Epithelial cell of esophagus (primary cell): ENCODE measurements at places on chromosomes 5 and 9.

DNA sequence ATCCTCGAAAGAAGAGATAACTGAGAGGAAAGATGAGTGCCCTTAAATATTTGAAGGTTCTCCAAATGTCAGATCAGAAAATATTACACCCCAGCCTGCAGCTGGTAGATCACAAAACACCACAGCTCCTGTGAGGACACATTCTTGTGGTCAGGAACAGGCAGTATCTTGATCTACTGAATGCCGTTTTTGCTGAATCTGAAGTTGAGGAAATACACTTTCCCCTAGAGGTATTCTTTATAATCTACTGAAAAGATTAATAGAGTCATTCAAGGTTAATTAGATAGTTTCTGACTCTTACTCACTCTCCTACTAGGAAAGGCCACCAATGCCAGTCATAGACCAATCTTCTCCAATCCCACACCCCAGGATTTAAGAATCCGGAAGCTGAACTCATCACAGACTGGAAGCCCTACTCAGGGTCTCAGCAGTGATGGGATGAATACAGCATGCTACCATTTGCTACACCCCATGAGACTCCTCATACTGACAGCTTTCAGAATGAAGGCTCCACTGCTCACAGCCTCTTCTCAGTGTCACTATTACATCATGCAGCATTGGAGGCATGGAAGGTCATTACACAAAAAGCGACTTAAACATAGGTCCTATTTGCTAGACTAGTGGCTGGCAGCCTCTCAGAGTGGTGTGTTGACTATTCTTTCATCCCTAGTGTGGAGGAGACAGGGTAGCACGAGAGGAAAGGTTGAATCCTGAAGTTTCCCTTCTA lies 143.9 kb upstream of the SLC1A3 start:
- peak; percentile 79 for DNase-seq

- DNase-seq, result no peak
Observed at GRCh38 chr5:90598293-90598692, 39.7 kb downstream of the ADGRV1 start.

- DNase-seq, result no peak
Observed at GRCh38 chr5:31470608-31471007, 61.3 kb downstream of the DROSHA start.

- DNase-seq, result peak; percentile 68
Observed at GRCh38 chr9:134163371-134164196, 780 bp downstream of the RNU6ATAC start.

DNA sequence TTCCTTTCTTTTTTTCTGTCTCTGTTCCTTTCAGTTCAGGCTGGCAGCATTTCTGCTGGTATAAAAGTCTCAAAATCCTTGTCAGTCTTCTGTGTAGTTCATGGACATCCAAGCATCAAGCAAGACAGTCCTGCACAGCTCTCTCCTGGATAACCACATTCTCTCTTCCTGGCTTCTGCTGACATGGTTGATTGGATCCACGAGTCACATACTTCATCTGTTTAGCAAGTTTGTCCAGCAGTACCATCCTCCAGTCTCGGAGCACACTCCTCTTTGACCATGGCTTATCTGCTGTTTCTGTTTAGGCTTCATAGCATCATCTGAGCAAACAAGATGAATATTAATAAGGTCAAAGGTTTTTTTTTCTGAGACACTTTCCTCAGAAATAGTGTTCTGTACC lies 220.8 kb downstream of the KDM4C start:
- DNase-seq, result no peak

DNA sequence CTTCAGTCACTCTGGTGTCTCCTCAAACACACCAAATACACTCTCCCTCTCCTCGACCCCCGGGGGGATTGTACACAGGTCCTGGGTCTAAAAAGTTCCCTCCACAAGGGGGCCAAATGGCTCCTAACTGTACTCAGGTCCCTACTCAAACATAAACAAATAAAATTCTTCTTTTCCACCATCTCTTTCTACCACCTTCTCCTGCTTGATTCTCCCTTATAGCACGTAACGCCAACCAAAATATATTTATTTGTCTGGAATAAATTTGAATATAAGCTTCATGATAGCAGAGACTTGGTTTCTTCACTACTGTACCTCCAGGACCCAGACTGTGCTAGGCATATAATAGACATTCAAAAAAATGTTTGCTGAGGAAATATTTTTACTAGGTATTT lies 21.4 kb downstream of the ZNF608 start:
- DNase-seq, result no peak

GRCh38 chr5:65100911-65101631 lies 332.3 kb downstream of the CWC27 start:
- peak; percentile 71 for DNase-seq

GRCh38 chr9:95045751-95046150 lies 271.8 kb downstream of the FANCC start:
- no peak for DNase-seq

DNA sequence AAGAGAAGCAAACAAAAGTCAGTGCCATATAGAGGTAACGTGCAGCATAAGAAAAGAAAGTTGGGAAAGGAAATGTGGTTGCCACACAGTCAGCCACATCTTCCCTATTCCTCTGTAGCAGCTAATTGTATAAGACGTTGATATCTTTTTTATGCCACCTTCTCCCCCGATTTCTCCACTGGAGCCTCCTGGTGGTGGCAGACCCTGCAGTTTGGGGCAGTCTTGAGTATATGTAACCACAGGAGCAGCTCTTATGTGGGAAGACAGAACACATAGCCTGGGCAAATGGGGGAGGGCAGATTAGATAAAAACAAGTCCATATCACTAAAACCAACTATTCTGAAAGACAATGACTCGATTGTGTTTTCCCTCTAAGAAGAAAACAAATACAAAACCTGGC lies 99.7 kb downstream of the PLCXD3 start:
- no peak for DNase-seq

DNA sequence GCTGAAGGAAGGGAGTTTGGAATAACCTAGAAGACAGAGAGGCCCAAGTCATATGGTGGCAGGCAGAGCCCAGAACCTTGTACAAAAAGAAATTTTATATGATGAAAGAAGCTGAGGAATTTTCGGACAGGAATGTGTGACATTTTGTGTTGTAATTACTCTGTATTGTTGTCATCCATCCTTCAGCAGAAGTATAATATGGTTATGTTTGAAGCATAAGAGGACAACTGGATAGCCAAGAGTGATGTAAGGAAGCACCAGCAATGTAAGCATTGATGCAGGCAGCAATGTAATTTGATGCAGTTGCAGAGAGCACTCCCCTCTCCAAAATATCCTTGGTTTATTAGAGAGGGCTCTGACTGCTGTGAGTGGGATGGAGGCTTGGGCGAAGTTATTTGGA lies 19.1 kb upstream of the SNX2 start:
- no peak for DNase-seq

GRCh38 chr5:14062178-14062577 lies 81.0 kb upstream of the TRIO start:
- DNase-seq, result no peak

DNA sequence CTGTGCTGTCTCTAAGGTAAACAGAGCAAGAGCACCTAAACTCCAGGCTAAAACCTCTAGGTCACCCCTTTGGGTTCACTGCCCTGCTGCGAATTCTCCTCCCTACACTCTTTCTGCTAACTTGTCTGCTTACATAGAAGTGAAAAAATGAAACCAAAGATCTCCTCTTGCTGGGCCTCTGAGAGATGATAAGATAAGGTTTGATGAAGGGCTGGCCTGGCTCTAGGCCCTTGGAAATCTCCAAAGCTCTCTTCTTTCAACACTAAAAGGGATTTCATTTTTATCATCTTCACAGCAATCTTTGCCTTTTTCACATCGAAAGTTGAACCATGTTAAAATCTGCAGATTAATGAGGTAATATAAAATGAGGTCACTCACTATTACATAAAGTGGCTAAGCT lies 450.8 kb upstream of the TLE4 start:
- no peak for DNase-seq

DNA sequence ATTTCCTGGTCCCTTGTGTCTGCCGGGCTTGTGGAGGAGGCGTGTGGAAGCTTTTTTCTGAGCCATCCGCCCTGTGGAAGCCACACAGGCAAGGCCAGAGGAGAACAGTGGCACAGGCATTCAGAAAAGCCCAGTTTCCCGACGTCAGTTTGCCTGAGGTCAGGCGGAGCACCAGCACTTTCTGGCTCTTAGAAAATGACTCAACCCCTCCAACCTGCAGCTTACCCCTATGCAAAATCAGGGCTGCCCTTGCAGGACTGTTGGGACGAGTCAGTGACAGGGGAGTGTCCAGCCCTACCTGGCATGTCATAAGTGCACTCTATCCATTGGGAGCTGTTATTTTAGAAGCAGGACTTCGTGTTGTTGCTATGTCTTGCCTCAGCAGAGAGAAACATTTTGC lies 216.0 kb downstream of the NR3C1 start:
- peak; percentile 46 for DNase-seq

DNA sequence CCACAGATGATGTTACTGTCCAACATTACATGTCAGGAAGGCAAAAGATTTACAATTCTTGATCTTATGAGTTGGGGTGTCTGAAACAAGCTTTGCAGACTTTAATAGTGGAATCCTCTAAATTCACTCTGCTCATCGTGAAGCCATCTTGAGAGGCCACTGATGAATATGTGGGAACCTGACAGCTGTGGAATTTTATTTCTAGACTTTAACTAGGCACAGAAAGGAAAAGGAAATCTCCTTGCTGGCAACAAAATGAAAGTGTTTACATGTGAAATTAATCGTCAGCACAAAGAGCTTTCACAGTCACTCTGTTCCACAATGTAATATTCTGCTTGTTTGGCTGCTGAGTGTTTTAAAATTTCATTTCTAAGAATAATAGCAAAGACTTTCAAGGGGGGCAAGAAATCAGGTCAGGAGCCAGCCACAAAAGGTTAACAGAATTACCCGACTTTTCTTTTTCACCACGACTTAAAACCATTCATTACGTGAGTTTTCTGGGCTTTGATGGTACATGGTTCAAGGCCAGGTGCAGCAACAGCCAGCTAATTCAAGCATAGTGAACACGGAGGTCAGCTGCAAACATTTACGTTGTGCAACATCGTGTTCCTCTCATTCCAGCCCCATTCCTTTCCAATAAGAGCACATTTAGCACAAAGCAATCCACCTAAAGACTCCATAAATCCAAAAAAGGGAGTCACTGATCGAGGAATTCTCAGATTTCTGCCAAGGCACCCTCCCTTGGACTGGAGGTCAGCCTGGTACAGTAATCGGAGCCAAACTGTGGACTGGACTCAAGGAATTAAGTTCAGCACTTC lies 14.6 kb downstream of the NREP start:
- peak; percentile 49 for DNase-seq

DNA sequence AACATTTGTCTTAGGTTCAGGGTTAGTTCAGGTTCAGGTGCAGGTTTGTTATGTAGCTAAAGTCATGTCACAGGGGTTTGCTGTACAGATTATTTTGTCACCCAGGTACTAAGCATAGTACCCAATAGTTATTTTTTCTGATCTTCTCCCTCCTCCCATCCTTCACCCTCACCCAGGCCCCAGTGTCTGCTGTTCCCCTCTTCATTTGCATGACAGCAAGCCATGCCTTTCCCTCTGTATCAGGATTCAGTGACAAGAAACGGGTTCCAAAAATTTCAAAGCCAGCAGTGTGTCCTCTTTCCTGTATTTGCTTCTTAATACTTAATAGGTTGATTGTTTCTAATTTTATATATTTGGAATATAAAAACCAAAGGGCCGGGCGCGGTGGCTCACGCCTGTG lies 330.8 kb upstream of the SGCD start:
- DNase-seq, result no peak

DNA sequence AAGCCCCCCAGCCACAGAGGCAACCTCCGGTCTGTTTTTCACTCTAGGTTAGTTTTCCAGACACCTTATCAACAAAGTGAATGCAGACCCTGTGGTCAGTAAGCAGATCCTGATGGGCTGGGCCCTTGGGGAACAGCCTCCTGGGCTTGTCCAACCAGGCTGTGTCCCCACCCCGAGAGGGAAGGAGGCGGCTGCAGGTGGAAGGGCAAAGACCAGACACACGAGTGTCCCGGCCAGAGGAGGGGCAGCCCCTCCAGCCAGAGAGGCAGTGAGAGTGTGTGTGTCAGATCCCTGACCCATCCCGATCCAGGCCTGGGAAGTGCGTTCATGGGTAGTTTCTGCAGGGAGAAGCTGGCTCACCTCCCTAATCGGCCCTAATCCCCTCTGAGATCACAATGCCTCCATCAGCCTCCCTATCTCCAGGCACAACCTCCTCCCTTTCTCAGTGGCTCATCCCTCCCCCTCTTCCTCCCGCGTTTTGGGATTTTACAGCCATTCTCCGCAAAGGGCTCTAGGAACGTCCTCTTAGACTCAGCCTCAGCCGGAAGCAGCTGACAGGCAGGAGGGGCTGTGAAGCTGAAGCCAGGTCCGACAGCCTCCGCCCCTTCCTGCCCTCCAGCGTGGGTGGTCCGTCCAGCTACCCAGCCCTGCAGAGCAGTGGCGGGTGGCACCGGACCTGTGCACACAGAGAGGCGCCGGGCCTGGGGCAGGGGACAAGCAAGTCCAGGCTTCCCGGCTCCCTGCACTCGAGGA lies 9.7 kb downstream of the SLC12A7 start:
- no peak for DNase-seq

GRCh38 chr5:35781181-35781790 lies 75.4 kb upstream of the IL7R start:
- DNase-seq, result no peak

DNA sequence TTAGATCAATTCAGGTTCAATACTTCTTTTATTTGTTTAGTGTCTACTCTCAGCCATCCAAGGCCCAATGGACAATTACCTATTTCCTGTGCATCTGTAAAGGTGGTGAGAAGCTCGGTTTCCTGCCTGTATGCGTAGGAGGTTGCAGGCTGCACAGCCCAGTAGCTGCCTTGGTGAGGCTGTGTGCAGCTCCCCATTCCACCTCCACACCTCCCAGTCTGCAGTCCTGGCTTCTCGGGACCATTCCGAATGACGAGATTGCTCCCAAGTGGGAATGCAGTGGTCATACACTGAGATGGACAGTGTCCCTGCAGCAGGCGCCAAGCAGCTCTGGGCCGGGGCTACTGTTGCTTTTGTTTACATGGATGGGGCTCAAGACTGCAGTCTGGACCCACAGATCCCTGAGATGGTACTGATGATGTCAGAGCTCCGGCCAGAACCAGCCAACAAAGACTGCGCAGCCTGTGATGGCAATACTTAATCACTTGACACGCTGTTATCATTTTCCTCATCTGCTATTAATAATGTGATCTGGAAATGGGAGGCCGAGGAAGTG lies 206.1 kb upstream of the IRX1 start:
- DNase-seq, result no peak

DNA sequence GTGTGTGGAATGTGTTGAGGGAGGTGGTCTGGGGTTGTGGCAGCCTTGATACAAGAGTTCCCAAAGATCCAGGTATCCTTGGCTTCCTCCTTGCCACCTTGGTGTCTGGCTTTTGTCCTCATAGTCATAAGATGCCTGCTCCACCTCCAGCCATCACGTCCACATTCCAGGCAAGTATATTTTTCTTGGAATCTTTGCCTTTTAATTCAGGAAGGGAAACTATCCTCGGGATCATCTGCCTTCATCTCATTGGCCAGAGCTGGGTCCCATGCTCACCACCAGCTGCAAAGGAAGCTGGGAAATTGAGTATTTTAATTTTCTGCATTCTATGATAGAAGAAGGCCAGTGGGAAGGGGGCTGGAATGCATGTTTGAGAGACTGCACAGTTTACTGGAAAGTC lies 186.7 kb downstream of the C9orf50 start:
- DNase-seq, result no peak

GRCh38 chr5:129118405-129118804 lies 23.9 kb downstream of the ISOC1 start:
- DNase-seq, result no peak
